PC-3 (cell line): ENCODE measurements at places on chromosomes 13 and 19. TPM values are rescaled to one million over a fixed set of nuclear protein-coding genes. Genes with fewer than 3 reads are reported as not detected.

The IZUMO2 gene
- total RNA-seq, result not detected in 2 replicates

GRCh38 chr19:5822181-5822844, 17.2 kb downstream of the FUT6 start:
- no peak for DNase-seq
- peaks cover 6% of the 10 kb centered on the region; the same call in 1 of the 2 replicates for H3K4me1 ChIP-seq
- H3K27me3 ChIP-seq, result no peaks in the 10 kb centered on the region
- H3K4me3 ChIP-seq, result no peak overlapping the region
- H3K36me3 ChIP-seq, result no peaks in the 10 kb centered on the region

The LILRA2 gene
- total RNA-seq, result not detected in 2 replicates

- H3K4me1 ChIP-seq, result no peaks in the 10 kb centered on the region
- no peak overlapping the region for H3K27ac ChIP-seq
- no peak overlapping the region for H3K4me3 ChIP-seq
- DNase-seq, result no peak
- H3K27me3 ChIP-seq, result no peaks in the 10 kb centered on the region
Observed at GRCh38 chr13:71967990-71968389, 101.0 kb upstream of the DACH1 start.

DNA sequence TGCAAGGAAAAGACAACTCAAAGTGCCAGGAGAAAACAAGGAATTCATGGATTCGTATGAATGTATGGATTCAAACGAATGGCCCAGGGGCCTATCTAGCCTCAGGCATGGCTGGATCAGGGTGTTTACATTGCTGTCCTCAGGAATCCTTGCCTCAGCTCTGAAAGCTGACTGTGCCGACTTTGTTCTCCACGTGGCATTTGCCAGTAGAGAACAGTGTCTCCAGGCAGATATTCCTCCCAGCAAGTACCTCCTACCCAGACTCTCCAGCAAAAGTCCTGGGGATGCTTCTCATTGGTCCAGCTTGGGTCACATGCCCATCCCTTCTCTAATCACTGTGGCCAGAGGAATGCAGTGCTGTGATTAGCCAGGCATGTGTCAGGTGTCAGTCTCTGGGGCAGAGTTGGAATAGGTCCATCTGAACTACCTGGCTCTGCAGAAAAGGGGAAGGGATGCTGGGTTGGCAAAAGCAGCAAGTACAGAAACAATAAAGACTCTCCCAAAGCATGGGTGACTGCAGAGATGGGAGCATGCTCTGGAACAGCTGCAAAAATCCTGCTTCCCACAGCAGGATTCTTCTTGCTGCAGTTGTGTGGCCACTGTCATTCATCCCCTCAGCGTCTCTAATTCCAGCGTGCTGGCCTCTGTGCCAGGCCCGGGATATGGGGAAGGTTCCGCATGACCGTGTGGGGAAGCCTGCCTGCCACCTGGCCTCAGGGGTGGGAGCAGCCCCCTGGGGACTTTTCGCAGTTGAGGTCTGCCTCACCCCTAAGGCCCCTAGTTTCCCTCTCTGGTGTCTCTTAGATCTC, 30.0 kb downstream of the CCNE1 start:
- H3K4me3 ChIP-seq, result no peak overlapping the region
- no peaks in the 10 kb centered on the region for H3K36me3 ChIP-seq
- no peak overlapping the region for H3K27ac ChIP-seq

DNA sequence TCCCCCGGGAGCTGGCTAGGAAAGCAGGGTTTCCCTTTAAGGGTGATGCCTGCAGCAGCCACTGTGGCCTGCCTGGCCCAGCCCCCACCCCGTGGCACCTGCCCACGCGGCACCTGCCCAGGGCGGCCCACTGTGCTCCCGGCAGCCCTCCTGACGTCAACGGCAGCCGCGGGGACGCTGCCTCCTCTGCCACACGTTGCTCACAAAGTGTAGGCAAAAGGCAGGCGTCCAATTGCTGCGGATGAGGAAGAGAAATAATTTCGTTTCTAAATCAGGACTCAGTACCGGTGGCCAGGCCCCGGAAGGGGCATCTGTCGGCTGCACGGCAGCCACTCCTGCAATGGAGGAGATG, 122.3 kb downstream of the URI1 start:
- H3K4me3 ChIP-seq, result no peak overlapping the region
- H3K4me1 ChIP-seq, result no peaks in the 10 kb centered on the region
- no peak for DNase-seq
- H3K36me3 ChIP-seq, result no peaks in the 10 kb centered on the region
- peaks cover 18% of the 10 kb centered on the region for H3K27me3 ChIP-seq
- H3K27ac ChIP-seq, result no peak overlapping the region

The FGF22 gene
- total RNA-seq, result 0.81 and 1.3 TPM in 2 replicates

The PRRG2 gene
- total RNA-seq, result 16.4 and 17.0 TPM in 2 replicates

The TNNI3 gene
- 32.4 and 40.1 TPM in 2 replicates for total RNA-seq
